ENCODE measurements at places on chromosomes 11 and 22. TPM values are rescaled to one million over a fixed set of nuclear protein-coding genes. Genes with fewer than 3 reads are reported as not detected.

MS4A3 gene
- 0.27 TPM for polyA plus RNA-seq

RAB39A gene
- polyA plus RNA-seq, result 0.71 TPM

GPHA2 gene
- polyA plus RNA-seq, result 4.4 TPM

NDUFV1 gene
- 213 TPM for polyA plus RNA-seq

USP28 gene
- 6.7 TPM for polyA plus RNA-seq

SCGB1C1 gene
- polyA plus RNA-seq, result not detected

AQP11 gene
- 0.11 TPM for polyA plus RNA-seq

C11orf91 gene
- polyA plus RNA-seq, result not detected

SHISAL1 gene
- polyA plus RNA-seq, result 0.10 TPM

SLC5A1 gene
- 0.54 TPM for polyA plus RNA-seq

Measured in spleen (tissue), 13 donors.